Myocyte (in vitro differentiated cells): ENCODE measurements at places on chromosomes 16 and 17.

DNA sequence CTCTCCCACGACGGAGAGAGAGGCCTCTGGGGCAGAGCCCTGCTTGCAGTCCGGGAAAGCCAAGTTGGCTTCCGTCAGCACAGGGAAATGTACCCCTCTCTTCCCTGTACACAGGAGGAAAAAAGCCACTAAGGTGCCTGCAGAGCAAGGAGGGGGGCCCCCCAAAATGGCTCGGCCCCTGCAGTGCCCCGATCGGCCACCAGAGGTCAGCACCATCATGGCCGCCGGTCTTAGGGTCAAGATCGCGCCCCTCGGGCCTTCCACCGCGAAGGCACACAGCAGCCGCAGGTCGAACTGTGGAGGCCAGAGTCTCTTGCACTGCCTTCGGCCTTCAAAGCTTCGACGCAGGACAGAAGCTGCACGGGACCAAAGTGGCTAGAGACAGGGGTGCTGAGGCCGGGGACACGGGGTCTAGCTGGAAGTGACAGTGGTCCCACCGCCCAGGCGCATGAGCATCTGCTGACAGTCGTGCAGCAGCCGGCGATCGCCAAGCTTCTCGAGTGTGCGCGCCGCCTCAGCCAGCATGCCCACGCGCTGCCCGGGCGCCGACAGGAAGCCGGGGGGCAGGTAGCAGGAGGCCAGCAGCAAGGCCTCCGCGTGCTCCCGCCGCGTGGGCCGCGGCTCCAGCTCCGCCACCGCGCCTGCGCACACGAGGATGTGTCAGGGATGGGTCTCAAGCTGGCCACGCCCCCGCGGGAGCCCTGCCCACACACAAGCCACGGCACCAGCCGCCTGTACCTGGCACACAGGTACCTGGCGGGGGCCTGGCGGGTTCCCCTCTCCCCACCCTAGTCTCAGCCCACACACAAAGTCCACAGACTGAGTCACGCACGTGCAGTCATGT, 24.4 kb downstream of the SREBF1 start:
- peak; percentile 57 for DNase-seq

GRCh38 chr17:31736855-31737625, 122.0 kb downstream of the COPRS start:
- DNase-seq: peak; percentile 73

DNA sequence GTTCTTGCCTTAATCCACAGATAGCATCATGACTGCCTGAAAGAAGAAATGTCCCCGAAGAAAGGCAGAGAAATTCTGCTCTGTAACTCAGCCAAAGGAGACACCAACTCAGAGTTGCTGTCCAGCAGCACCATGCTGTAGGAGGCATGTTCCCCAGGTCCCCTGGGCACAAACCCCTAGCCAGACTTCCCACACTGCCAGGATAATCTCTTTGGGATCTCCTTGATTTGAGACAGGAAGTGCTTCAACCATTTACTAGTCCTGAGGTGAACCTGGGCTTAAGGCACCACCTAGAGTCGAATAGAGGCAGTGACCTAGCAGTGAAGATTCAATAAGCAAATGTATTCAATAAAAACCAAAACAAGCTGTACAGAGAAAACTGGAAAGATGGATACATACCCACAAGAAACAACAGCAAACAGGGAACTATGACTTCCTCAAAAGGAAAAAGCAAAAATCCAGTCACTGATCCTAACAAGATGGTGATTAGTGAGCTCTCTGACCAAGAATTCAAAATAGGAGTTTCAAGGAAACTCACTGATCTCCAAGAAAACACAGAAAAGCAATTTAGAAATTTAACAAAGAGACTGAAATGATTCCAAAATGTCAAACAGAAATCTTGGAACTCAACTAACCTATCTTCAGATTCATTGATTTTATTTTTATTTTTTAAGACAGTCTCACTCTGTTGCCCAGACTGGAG, 5.7 kb downstream of the OR4D2 start:
- DNase-seq: no peak

DNA sequence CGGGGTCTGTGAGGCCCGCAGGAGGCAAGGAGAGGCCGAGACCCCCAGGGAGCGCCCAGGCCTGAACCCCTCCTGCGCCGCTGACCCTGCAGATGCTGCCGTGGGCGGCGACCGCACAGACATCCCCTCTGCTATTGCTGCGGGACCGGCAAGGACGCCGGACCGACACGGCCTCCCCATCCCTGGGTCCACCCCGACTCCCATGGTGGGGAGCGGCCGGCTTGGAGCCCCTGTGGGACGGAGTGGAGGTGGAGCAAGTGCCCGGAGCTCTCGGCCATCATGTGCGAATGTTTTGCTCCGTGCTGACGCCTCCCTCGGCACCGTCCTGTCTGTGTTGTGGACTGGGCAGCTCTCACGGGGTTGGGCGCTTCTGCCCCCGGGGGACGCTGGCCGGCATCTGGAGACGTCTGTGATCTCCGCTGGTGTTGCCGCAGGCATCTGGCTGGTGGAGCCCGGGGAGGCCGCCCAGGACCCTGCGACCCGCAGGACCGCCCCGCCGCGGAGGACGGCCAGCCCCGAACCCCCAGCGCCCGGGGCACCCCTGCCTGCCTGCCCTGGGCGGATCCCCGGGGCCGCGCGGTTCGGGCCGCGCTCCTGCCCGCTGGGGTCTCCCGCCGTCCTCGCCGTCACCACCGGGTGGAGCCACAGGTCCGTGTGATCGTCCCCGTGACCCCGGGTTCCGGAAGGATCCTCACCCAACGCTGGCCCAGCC, 12.8 kb upstream of the GNG13 start:
- DNase-seq: peak; percentile 52

- DNase-seq: no peak
Observed at GRCh38 chr16:66508248-66508913, 41.5 kb downstream of the TK2 start.

DNA sequence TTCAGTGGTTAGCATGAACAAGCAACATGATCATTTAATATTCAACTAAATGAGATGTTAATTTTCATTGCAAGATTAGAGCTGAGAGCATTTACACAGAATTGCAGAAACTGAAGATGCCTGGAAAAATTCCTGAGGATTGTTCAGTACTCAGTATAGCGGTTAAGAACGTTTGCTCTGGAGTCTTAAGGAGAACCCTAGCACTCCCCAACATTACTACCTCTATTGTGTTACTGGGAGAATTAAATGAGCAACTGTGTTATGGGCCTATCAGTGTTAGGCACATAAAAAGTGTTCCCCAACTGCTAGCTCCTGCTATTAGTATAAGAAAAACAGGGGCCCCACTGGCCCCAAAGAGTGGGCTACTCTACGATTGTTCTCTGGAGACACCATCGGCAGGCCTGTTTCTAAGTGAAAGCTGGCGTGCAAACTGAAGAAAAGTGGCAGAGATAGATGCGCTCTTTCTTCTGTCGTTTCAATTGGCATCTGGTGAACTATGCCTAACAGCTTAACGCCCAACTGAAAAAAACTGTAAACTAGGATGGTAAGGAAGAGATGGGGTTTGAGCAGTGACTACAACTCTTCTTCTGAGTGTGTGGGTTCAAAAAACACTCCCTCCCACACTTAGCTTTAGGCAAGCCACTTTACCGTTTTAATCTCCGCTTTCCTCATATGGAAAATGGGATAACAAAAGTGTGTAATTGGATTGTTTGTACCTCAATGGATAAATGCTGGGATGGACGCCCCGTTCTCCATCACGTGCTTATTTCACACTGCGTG, 1.3 kb downstream of the CDR2 start:
- peak; percentile 10 for DNase-seq
